ENCODE measurements at places on chromosomes 5 and 9. TPM values are rescaled to one million over a fixed set of nuclear protein-coding genes. Genes with fewer than 3 reads are reported as not detected.

Gene SPINK9
- total RNA-seq, result not detected

Gene FGFR4
- 13.6 TPM for total RNA-seq

Gene ARID3C
- total RNA-seq, result under 0.01 TPM

Gene FCHSD1
- 15.4 TPM for total RNA-seq

Gene SIT1
- not detected for total RNA-seq

Gene GKAP1
- total RNA-seq, result 2.6 TPM

Gene IL9
- total RNA-seq, result not detected

Gene ARHGEF37
- 5.3 TPM for total RNA-seq

Gene TMED7
- 104 TPM for total RNA-seq

Gene GMCL2
- total RNA-seq, result under 0.01 TPM

Data from fibroblast of lung (primary cell).